Omental fat pad (tissue), 4 donors: ENCODE measurements at places on chromosomes 1 and 21. TPM values are rescaled to one million over a fixed set of nuclear protein-coding genes. Genes with fewer than 3 reads are reported as not detected.

GLIS1 gene
- 0.19 TPM for total RNA-seq

CACYBP gene
- 53.2 TPM for total RNA-seq

OXCT2 gene
- 0.25 TPM for total RNA-seq

TNFRSF18 gene
- total RNA-seq = 0.44 TPM

UTP11 gene
- 30.8 TPM for total RNA-seq

KCNE2 gene
- total RNA-seq = not detected

U2AF1 gene
- total RNA-seq = 76.3 TPM

GRCh38 chr1:169260478-169261151 lies 107.0 kb downstream of the NME7 start:
- no peak for DNase-seq

DNA sequence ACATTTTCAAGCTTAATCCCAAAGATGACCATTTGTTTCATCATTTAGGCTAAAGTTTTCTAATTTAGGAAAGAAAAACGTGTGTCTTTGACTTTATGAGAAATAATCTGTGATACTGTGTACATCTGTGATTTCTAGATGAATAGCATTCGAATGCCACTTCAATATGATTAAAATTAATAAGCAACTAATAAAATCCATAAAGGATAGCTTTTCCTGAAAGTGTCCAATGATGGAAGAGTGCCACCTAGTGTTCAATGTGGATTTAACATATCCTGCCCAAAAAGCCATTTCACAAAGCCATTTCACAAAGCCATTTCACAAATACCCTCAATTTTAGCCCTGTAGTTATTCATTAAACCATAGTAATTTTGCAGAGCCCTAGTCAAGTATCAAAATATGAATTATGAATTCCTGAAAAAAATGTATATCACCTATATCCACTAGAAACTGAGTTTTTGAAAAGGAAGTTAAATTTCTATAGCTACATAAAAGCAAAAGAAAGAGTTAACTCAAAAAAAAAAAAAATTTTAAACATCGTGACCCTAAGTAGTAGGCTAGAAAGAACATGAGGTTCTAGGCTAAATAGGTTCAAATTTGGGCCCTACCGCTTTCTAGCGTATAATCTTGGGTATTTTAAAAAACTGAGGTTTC lies 19.1 kb downstream of the NME7 start:
- DNase-seq = no peak

DNA sequence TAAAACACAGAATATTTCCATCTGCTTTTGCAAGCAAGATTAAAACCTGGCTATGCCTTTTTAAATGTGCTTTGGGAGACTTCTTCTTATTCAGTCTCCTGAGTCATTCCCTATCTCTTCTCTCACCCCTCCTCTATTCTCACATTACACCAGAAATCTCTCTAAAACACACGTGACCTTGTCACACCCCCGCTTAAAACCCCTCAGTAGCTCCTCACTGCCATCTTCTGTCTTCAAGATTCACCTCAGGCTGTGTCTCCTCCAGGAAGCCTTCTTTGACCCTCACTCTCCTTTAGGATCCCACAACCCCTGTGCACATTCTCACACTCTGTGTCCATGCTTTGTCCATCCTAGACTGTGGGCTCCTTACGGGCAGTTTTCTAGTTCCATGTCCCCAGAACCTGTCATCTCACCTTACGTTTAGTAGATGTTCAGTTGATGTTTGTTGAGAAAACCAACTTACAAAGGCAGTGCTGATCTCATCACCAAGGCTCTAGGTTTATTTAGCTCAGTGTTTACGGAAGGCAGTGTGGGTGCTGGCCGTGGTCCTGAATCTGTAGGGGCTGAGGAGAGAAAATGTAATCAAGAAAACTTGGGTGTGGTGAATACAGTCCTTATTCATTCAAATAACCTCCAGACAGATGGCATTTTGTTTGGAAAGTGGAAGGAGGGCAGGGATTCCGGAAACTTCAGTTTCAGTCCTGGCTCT lies 143.5 kb downstream of the DMRTA2 start:
- DNase-seq = no peak

DNA sequence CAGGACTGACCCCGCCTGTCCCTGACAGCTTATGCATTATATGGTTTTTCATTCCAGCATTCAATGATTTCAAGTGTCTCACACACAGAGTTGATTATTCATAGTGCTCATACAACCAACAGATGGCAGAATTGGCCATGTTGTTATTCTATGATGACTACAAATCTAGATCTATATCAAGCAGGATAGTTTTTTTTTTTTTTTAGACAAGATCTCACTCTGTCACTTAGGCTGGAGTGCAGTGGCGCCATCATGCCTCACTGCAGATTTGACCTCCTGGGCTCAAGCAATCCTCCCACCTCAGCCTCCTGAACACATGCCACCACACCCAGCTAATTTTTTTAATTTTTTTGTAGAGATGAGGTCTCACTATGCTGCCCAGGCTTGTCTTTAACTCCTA lies 40.1 kb upstream of the LRRC8D start:
- no peak for DNase-seq

DNA sequence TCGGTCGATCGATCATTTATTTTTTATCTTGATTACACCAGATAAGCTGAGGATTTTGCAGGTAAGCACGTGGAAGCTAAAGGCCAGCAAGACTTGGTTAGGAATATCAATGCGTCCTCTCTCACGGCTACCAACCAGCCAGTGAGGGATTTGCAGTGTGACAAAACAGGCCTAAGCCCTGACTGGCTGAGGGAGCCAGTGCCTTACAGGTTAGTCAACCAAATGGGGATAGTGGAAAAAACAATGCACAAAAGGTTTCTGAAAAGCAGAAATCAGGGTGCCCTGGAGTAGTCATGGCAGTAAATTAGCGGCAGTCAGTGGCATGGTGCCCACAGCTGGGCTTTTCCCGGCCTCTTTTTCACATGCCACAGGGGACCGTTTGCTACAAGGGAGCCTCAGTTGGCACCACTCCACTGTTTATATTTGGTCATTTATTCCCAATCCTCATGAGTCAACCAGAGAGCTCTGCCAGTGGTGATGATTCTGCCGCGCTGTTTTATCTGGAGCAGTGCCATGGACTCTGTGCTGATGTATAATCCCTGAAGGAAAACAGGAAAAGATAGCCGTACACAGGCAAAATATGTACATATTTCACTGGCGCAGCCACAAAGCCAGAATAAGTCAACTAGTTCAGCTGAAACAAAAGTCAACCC lies 167.6 kb downstream of the RHOU start:
- peak; percentile 61 for DNase-seq

- no peak for DNase-seq
These were observed 16.3 kb upstream of the IFNLR1 start for GRCh38 chr1:24203404-24203803.

- no peak for DNase-seq
These were observed 4.0 kb downstream of the SF3B4 start for GRCh38 chr1:149923626-149924025.

DNA sequence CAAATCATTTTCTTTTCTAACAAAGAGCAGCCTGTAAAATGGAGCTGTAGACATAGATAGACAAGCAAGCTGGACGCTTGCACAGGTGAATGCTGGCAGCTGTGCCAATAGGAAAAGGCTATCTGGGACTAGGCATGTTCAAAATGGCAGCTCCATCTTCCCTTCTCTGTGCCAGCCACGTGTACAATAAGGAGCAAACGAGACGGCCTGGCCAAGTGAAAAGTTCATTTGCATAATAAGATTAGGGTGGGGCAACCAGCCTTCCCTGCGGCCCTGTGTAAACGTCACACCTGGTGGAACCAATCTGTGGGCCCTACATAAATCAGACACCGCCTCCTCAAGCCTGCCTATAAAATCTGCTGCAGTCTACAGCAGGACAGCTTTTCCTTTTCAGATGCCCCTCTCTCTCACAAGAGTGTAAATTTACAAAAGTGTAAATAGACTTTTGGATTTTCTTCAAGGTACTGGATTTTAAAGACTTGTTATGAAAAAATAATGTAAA lies 16.6 kb upstream of the EDEM3 start:
- no peak for DNase-seq

- no peak for DNase-seq
These were observed 2.2 kb downstream of the SPATA6 start for GRCh38 chr1:48469616-48470480.

- no peak for DNase-seq
These were observed 41.7 kb upstream of the SOX13 start for GRCh38 chr1:204031098-204031710.

GRCh38 chr1:96558635-96559034 lies 162.9 kb upstream of the PTBP2 start:
- DNase-seq = no peak

GRCh38 chr1:32362474-32363313 lies at the start of the genes FAM229A and TSSK3:
Gene FAM229A, minus strand, starts transcription at chr1:32362485. Its CDS starts 394 bp downstream, at chr1:32362091.
Gene TSSK3, plus strand, starts transcription at chr1:32362539. Its CDS starts 163 bp downstream, at chr1:32362702.
- no peak for DNase-seq

DNA sequence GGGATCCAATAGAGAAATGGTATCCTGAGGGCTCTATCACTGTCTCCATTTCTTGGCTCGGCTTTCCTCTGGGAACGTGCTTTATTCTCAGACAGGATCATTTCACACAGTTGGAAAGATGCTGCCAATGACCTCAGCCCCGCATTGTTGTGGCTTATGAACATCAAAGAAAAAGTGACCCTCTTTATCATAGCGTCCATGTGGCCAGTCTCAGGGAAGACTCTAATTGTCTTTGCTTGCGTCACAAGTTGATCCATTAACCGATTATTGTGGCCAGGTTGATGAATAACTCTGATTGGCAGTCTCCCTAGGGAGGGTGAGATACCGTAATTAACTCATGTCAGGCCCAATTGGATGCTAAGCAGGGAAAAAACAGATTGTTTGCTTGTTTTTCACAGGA lies 10.4 kb upstream of the TMEM9 start:
- DNase-seq = no peak

DNA sequence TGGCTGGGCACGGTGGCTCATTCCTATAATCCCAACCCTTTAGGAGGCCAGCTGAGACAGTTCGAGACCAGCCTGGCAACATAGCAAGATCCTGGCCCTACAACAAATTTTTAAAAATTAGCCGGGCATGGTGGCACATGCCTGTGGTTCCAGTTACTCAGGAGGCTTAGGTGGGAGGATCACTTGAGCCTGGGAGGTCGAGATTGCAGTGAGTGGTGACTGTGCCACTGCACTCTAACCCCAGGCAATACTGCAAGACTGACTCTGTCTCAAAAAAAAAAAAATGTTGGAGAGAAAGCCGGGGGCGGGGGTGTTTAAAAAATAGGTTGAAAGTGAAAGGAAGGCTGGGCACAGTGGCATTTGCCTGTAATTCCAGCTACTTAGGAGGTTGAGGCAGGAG lies 16.5 kb downstream of the CLDN19 start:
- DNase-seq = no peak

- no peak for DNase-seq
These were observed 623.9 kb upstream of the NR5A2 start for GRCh38 chr1:199403531-199404116.

DNA sequence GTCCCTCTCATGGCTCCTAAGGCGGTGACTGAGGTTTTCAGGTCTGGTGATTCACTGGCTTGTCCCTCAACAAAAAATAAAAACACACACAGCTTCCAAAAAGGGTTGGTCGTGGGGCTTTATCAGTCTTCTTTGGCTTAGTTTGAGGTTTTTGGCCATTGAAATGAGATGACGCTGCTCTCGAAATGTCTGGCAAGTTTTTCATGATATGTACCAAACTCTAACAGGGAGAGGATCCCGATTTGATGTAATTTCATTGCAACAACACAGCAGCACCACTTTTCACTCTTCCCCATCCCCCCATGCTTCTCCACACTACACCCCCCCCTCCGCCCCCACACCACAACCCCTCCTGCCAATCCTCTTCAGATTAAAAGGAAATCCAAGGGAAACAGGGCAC lies 187.1 kb upstream of the NFIA start:
- no peak for DNase-seq

DNA sequence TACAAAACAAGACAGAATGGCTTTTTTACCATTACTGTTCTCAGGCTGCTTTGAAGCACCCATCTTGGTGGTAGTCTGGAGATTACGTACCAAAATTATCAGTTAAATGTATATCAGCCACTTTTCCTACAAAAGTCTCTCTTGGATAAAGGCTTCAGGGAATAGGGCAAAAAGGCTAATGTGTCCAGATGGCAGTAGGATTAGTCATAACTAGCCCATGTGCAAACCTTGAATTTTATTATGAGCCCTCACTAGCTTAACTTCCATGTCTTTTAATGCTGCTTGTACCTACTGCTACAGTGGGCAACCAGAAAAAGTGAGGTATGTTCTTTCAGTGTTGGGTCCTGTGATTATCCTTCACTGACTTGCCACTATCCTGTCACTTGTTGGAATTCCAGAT lies 51.0 kb downstream of the PLPPR4 start:
- no peak for DNase-seq

DNA sequence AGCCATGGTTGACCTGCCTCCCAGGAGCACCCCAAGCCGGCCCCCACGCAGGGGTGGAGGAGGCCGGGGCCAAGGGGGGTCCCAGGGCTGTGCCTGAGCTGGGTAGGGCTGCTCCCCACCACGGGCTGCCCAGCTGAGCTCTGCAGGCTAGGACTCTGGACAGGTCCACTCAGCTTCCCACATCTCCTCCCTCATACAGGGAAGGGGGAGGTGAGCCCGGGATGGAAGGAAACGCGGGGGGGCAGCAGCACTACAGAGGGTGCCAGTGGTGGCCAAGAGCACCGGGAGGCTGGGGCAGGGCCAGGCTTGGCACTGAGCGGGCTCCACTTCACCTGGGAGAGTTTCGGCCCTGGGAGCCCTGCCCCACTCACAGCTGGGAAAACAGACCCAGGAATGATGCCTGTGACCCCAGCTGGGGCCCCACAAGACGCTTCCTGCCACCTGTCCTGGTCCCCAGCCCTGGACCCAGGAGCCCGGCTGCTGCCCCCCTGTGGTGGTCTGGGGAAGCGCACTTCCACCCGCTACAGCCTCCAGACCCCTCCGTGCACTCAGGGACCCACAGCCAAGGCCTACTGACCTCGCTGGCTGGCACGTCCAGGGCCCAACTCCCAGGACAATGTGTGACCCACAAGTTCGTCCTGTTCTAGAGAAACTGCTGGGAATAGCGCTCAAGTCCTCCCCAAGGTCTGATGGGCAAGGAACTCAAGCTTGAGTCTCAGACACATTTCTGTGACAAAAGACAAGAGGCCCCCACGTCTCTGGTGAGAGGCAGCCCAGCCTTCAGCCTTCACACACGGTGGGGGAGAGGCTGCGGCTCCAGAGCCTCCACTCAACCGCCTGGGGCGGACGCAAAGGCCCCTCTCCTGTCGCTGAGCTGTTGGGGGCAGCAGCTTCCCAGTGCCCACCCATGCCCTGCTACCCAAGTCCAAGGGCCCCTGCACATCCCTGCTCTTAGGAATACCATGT lies 3.0 kb downstream of the AURKAIP1 start:
- DNase-seq = peak; percentile 74

- DNase-seq = no peak
These were observed 40.5 kb downstream of the PATJ start for GRCh38 chr1:61782771-61783170.

DNA sequence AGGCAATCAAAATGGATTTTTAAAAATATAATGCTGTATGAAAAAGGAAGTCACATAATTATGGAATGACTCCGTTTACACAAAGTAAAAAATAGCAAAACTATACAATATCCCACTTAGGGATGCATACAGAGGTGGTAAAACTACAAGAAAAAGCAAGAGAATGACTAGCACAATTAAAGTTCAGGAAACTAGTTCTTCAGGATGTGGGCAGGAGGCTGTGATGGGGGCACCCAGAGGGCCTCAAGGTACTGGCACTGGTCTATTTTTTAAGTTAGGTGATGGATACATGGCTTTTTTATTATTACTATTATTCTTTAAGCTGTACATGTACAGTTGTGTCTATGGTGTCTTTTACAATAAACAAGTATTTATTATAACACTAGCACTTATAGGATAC lies 1.4 kb upstream of the ZC3H12A start:
- DNase-seq = no peak
